Stimulated activated CD8-positive, alpha-beta memory T cell treated with anti-CD3 and anti-CD28 coated beads, Interleukin-4, amount 100 ng/mL, for 24 hours (primary cell): ENCODE measurements at places on chromosomes 1 and 21.

GRCh38 chr1:24898909-24899439, 31.1 kb downstream of the RUNX3 start:
- DNase-seq = no peak

GRCh38 chr1:85467929-85468540, 3.1 kb upstream of the DDAH1 start:
- DNase-seq = no peak

DNA sequence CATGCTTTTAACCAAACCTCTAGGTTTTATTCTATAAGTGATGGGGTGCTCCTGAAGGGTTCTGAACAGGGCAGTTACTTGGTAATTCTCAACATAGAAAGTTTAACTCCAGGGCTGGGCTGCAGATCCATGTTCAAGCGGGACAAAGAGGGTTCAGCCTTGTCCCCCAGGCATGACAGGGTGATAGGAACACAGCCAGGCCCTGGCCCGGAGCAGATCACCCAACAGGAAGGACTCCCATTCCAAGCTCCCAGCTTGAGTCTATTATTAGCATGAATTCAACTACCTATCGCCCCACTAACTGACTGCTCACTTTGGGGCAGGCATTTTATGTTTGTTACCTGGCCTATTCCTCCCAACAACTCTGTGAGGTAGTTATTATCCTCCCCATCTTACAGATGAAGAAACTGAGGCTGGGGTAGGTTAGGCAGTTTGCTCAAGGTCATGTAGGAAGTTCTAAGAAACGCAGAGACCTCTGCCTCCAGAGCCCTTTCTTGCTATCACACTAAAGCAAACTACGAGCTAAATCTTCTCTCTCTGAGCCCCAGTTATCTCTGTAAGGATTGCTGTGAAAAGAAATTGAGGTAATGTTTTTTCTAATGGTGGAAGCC, 14.5 kb downstream of the ASAP3 start:
- no peak for DNase-seq

- no peak for DNase-seq
These were observed 3.8 kb upstream of the ZNF692 start for GRCh38 chr1:248862695-248862997.

DNA sequence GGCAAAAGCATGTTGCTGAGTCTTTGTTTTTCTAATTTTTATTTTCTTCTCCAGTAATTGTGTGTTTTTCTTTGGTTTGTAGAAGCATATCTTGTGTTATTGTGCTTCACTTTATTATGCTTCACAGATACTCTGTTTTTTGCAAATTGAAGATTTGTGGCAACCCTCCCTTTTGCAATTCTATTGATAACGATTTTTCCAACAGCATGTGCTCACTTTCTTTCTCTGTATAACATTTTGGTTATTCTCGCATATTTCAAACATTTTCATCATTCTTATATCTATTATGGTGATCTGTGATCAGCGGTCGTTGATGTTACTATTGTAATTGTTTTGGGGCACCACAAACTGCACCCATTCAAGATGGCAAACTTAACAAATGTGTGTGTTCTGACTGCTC, 3.8 kb upstream of the ANGEL2 start:
- no peak for DNase-seq

DNA sequence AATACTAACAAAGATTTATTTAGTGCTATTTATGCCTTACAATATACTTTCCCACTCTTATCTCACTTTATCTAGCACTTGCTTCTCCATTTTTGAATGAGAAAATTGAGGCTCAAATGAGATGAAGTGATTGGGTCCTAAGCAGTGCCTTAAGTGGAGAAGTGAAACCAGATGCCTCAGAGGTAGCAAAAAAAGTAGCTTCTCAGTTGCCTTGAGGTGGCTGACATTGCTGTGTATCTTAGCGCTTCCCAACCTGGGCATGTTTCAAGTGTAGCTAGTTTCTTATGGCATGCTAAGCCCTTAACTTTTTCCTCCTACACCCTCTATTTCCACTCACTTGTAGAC, 390.4 kb downstream of the OMA1 start:
- no peak for DNase-seq

GRCh38 chr1:2916706-2917105, 104.6 kb upstream of the ACTRT2 start:
- no peak for DNase-seq
